Tongue (tissue), 3 donors: ENCODE measurements at places on chromosomes 1 and 21.

- no peak for DNase-seq
Observed at GRCh38 chr1:184903111-184903692, 71.1 kb downstream of the NIBAN1 start.

DNA sequence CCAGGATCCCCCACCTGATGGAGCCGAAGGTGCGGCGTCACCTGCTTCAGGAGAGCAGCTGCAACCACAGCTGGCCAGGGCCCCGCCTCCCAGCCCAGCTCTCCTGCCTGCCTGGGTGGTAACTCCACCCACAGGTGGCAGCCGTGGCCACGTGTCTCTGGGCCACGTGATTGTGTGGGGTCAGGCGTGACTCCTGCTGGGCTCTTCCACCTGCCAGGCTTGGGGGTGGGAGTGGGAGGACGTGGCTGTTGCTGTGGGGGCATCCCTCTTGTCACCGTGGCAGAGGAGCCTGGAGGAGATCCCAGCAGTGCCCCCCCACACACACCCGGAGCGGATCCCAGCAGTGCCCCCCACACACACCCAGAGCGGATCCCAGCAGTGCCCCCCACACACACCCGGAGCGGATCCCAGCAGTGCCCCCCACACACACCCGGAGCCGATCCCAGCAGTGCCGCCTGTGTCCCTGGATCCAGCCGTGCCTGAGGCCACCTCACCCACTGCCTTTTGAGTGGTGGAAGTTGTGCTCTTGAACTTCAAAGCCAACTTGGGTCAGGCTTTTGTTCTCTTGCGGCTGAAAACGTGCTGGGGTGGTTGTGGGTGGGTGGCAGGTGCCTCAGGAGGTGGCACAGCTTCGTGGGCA is 32.2 kb downstream of the POFUT2 start:
- no peak for DNase-seq

DNA sequence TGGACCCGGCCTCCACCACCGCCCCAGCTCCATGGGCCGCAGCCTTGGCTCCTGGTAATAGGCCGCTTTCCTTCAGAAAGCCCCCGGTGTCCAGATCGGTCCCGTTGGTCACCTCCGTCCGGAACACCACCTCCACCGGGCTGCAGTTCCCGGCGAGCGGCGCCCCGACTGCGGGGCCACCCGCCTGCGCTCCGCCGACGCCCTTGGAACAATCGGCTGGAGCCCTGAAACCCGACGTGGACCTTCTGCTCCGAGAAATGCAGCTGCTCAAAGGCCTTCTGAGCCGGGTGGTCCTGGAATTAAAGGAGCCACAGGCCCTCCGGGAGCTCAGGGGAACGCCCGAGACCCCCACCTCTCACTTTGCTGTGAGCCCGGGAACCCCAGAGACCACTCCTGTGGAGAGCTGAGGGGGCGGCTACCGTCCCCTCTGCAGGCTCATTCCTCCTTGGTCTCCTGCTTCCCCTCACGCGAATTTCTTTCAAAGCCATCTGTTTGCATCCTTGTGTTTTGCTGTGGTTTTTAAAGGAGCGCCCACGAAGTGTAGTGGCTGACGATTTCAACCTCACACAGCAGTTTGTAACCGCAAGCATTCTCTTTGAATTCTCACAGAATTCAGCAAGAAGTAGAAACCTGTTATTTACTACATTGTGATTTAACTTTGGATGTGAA is 6.0 kb downstream of the FCRLB start:
- peak; percentile 37 for DNase-seq

GRCh38 chr1:55078470-55078869 is 39.1 kb downstream of the PCSK9 start:
- no peak for DNase-seq

DNA sequence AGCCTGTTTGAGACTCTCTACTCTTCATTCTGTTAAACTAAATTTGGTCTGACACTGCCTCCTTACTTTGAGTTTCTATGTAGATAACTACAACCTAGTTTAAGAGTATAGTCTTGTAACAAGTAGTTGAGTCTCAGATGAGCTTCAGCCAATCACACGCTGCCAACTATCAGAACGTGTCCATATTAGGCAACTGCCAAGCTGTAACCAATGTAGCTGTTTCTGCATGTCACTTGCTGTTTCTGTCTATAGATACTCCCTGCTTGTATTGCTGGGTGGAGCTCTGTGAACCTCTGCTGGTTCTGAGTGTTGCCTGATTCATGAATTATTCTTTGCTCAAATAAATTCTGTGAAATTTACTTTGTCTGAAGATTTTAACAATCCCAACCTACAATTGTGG is 452.6 kb upstream of the NR5A2 start:
- no peak for DNase-seq

DNA sequence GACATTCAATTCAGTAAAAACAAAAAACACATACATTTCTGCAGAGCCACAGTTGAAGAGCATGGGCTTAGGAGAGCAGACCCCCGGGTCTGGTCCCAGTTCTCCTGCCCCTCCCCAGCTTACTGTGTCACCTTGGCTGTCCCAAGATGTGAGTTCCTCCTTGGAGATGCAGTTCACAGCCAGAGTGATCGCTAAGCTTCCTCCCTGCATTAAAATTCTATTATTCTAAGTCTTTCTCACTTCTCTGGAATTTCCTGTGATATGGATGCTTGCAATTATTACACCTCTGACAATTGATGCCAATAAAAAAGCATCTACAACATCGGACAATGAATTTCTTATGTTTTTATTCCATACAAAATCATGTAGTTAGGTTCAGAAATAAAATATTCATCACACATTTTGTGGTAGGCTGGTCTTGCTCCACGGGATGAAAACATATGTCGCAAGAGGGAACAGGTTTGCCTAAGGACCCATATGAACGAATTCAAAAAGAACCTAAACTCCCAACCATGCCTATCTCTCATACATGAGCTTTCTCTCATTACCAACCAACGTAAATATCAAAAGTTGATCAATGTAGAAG is 328.5 kb upstream of the RUNX1 start:
- DNase-seq, result no peak

GRCh38 chr1:201636510-201636971 is 97.6 kb downstream of the NAV1 start:
- DNase-seq, result no peak
